Astrocyte of the cerebellum (primary cell): ENCODE measurements at places on chromosomes 1 and 21.

DNA sequence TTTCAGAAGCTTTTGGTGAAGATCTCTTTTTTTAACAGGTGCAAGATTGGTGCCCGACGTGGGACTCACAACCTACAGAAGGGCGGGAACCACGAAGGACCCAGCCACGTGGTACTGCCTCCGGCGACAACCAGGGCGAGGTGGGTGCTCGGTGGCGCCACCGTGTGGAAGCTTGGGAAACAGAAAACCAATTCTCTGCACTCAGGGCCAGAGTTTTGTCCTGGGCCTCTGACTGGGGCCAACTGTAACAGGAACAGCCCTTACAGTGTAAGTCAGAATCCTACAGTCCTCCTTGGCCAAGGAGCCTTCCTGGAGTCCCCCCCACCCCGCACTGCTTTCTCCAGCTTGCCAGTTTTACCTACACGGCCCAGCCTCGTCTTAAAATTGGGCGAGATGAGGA lies 11.6 kb upstream of the S100A7A start:
- no peak for DNase-seq

GRCh38 chr1:147496571-147497210 lies 44.6 kb upstream of the BCL9 start:
- DNase-seq, result peak; percentile 22

GRCh38 chr1:60679524-60680375 lies 402.6 kb upstream of the NFIA start:
- DNase-seq, result no peak

DNA sequence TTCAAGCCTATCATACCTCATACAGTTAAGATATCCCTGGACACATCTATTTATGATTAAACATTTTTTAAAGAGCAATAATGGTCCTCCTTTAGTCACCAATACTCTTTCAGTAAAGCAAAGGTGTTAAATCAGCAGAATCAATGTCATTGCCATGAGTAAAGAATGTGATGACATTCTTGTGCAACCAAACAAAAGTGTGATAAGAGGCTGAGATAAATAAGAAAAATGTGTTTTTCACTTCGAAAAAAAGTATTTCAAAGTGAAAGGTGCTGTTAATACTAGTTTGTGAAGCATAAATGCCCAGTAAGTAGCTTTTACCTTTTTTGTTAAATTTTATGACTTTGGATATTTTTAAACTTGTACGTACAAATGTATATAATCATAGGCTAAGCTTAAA lies 8.4 kb downstream of the SLC44A5 start:
- DNase-seq, result no peak

GRCh38 chr1:100277866-100278265 lies 11.8 kb downstream of the RTCA start:
- DNase-seq, result no peak

DNA sequence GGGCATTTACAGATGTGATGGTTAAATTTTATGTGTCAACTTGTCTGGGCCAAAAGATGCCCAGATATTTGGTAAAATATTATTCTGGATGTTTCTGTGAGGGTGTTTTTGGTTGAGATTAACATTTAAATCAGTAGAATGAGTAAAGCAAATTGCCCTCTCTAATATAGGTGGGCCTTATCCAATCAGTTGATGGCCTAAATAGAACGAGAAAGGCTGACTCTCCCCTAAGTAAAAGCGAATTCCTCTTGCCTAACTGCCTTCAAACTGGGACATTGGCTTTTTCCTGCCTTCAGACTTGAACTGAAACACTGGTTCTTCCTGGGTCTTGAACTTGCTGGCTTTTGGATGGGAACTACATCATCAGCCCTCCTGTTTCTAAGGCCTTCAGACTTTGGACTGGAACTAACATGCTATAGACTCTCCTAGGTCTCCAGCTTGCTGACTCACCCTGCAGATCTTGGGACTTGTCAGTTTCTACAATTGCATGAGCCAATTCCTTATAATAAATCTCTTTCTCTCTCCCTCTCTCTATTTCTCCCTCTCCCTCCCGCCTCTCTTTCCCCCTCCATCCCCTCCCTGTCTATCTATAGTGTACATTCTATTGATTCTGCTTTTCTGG lies 10.2 kb upstream of the NAV1 start:
- DNase-seq, result no peak

DNA sequence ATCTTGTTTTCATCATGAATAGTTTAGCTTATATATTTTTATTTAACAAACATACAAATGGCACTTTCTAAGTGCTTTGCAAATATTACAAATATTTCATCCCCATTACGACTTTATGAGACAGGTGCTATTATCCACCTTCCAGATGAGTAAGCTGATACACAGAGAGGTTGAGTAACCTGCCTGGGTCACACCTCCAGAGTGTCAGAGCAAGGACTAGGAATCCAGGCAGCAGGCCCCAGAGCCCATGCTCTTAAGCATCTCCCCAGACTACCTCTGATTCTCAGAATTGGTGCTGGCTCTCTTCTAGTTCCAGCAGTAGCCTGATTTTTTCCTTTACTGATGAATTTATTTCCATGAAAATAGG lies 40.0 kb downstream of the EPHB2 start:
- DNase-seq, result no peak

GRCh38 chr1:84701376-84701775 lies 11.1 kb upstream of the SSX2IP start:
- no peak for DNase-seq

DNA sequence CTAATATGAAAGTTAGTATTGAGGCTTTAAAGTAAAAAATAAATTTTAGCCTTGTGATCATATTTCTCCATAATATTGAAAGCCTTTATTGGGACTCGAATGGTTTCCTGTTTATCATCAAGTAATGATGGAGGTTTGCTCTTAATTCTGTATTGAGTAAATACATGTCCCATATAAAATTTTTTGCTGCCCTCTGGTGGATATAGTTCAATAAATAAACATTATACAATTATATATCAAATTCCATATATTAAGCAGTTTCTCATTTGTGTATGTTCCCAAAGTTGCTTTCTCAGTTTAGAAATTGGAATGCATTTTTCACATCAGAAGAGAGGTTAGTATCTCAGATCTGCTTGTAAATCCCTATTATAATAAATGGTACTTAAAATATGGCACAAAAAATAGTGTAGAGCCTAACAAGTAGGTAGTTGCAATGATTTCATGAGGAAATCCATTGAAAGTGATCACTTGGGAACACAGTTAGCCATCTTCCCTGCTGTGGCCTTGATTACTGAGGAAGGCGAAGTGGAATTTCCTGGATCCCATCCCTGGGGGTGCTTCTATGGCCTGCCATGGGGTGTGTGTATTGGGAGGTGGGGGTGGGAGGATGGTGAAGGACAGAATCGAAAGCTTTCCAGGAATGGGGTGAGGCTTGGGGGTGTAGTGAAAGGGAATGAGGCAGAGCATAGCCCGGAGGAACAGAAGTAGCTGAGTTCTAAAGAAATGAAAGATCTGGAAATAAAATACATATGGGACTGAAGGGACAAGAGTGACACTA lies 84.1 kb upstream of the C21orf91 start:
- no peak for DNase-seq

DNA sequence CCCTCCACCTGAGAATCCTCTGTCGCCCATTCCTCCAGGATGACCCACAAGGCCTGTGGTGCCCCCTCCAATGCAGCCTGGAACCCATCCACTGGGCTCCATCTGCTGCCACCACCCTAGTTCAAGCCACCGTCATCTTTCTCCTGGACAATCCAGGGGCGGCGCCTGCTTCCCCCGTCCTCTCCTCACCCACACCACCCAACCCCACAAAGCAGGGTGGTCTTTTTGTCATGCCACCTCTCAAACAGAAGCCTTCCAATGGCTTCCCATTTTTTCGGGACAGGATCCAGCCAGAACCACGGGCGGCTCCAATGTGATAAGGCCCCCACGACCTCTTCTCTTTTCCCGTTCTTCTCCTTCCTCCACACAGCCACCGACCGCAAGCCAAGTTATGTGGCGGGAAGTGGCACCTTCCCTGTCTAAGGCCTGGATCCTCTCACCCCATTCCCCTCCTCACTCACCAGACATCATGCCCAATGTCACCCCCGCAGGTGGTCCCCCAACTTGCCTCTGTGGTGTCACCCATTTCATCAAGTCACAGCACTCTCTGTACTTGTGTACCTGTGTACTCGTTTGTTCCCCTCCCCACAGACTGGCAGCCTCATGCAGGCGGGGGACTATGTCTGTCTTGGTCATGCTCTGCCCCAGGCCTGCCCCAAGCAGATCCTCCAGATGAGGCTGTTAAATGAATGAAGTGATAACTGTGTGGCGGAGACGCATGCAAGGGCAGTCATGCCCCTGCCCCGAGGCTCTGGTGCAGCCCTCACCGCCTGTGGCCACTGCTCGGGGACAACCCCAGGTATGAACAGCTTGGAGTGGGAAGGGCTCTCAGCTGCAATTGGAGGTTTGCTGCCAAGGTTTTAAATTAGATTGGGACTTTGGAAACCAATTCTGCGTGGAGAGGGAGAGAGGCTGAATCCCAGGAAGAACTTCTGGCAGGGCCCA lies 11.0 kb downstream of the UBXN11 start:
- no peak for DNase-seq

DNA sequence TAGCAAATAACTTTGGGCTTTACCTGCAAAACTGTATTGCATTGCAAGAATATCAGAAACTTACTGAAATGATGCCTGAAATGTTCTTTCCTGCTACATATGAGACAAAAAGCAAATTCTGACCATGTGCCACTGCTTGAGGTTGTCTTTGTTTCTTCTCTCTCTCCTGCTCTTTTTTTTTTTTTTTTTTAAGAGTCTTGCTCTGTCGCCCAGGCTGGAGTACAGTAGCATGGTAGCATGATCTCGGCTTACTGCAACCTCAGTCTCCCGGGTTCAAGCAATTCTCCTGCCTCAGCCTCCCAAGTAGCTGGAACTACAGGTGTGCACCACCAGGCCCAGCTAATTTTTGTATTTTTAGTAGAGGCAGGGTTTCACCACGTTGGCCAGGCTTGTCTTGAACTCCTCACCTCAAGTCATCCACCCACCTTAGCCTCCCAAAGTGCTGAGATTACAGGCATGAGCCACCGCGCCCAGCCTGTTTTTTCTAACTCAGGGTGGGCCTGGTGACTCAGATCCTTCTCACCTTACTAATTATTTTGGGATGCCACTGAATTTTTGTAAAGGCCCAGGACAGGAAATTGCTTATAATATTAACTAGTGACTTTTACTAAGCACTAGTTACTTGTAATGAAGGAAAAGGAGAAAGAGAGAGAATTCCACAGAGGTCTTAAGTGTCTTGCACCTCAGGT lies 35.9 kb downstream of the DNASE2B start:
- DNase-seq, result no peak

- DNase-seq, result peak; percentile 89
Measured at GRCh38 chr1:59738152-59738551, 76.6 kb upstream of the HOOK1 start.

- DNase-seq, result no peak
Measured at GRCh38 chr1:8338526-8339202, 20.8 kb downstream of the SLC45A1 start.

DNA sequence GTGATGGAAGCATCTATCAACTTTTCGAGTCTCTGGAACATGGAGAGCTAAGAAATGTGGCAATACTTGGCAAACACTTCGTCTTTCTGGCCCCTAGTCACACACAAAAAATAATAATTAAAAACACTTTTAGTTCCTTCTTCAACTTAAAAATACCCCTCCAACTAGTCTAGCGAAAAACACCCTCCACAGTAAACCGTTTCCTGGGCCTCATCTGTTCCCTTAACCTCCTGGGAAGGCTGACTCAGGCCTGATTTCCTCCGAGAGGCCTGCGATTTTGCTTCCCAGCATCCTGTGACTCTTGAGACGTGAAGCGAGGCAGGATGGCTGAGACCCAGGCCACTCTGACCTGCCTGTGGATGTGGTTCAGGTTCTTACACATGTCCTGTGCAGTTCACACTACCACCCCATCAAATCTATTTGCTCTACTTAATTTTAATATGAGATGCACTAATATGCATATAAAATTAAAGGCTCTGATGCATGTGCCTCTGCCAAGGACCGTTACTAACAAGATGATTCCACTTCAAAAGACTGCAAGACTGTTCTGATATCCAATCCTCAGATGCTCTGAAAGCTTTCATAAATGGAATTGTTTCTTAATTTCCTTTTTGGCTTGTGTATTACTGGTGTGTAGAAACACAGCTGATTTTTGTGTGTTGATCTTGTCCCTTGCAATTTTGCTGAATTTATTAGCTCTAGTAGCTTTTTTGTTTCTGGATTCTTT lies 3.5 kb downstream of the NAV1 start:
- no peak for DNase-seq

GRCh38 chr1:25682059-25682601 lies 65.5 kb downstream of the MAN1C1 start:
- no peak for DNase-seq

DNA sequence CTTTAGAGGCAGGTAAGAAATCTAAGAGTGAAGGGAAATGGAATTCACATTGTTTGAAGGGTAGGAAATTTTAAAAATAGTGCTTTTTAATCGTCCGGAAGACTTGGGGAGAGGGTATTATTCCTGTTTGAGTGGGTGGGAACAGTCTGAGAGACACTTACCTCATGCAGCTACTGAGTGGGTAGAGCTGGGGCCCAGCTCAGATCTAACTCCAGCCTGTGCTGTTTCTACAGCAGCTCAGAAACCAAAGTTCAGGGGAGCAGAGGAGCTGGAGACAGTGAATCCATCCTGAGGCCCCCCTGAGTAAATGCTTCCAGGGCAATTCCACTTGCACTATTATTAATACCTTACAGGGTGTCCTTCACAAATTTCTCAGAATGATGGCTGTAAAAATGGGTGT lies 63.8 kb downstream of the FGGY start:
- no peak for DNase-seq

DNA sequence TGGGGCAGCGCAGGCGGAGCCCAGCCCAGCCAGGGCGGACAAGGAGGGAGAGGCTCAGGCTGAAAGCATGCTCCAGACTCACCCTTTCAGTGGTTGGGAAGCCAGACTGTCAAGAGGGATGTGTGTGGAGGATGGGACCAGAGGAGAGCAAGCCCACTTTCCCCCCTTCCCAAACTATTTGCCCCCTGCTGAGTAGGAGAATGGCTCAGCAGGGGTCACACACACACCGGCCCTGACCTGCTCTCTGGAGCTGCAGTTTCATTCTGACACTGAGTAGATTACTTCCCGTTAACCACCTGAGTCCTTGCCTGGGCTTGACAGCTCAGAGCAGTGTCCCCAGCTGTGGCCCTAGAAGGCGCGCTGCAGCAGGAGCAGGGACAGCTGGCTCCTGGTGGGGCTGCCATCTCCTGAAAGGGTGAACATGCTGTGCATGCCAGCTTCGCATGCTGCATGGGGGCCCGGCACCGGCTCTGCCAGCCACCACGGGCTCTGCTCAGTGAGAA lies 51.6 kb upstream of the CNTN2 start:
- no peak for DNase-seq

DNA sequence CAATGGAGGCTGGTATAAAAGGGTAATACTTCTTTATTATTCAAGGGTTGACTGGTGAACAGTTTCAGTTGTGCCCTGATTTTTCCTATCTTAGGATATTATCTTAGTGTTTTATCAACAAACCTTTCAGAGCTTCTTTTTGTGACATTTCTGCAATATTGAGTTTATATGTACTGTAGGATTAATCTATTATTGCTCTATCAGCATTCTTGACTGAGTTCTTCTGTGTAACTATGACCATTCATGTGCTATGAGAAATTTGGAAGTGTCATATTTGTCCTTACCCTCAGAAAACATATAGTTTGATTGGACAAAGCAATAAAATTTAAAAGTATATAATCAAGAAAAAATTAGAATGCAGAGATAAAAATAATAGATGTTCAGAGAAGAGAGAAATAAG lies 25.5 kb upstream of the MRPS6 start:
- DNase-seq, result no peak
